ENCODE measurements at places on chromosomes 11 and 22. TPM values are rescaled to one million over a fixed set of nuclear protein-coding genes. Genes with fewer than 3 reads are reported as not detected.

Gene CCND1
- 365 TPM for total RNA-seq

Gene C22orf31
- total RNA-seq, result not detected

Gene FOLR3
- 0.64 TPM for total RNA-seq

Gene NRXN2
- 5.2 TPM for total RNA-seq

Gene SCUBE2
- 0.97 TPM for total RNA-seq

Gene KDM4E
- total RNA-seq, result not detected

DNA sequence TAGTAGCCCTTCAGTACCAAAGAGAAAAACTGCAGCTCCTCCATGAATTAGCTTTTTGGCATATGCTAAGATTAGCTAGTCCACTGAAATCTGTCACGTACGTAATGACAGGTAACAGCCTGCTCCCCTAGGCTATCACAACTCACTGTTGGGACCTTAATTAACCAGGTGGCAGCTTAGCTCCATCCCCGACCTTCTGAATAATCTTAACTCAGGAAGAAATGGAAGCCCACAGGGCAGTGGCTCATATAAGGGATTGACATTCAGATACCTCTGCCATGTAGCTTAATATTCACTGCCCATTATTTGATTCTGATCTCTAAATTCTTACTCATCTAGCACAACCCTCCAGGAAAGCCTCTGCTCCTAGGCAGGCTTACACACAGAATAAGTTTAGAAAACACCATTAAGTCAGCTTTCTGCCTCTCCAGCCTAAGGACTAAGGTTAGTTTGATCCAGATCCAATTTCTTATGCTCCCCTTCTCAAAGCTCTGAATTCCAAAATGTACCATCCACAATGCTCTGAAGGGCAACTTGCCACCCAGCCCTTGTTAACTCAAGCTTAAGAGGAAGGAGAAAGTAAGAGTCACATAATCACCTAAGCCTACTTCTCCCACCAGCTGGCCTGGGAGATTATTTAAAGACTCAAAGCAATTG, 5.0 kb downstream of the HSPA8 start:
- no peak for DNase-seq

DNA sequence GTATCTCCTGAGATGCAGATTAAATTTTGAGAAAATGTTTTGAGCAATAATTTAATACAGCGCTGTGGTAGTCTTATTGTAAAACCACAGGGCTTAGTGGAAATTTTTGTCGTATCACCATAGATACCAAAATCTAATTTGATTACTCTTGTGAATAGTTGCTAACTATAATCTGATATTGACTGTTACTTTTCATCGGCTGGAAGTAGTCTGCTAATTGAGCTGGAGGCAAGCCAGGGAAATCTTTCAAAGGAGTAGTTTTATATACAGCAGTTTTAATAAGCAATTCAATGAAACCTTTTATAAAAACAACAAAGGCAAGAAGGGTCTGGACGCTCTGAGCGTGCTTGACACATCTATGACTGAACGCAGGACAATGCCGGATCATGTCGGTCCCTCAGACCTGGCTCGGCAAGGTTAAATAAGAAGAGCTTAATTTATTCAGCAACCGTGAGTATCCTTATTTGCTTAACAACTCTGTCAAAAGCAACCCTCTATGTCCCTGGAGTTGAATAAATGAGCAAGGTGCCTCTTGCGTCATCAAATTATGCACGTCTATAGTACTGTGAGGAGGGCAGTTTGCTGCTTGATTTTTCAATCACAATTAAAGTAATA, 121.2 kb downstream of the NCAM1 start:
- no peak for DNase-seq

GRCh38 chr22:23895599-23896144, 1.5 kb downstream of the MIF start:
- DNase-seq, result no peak

DNA sequence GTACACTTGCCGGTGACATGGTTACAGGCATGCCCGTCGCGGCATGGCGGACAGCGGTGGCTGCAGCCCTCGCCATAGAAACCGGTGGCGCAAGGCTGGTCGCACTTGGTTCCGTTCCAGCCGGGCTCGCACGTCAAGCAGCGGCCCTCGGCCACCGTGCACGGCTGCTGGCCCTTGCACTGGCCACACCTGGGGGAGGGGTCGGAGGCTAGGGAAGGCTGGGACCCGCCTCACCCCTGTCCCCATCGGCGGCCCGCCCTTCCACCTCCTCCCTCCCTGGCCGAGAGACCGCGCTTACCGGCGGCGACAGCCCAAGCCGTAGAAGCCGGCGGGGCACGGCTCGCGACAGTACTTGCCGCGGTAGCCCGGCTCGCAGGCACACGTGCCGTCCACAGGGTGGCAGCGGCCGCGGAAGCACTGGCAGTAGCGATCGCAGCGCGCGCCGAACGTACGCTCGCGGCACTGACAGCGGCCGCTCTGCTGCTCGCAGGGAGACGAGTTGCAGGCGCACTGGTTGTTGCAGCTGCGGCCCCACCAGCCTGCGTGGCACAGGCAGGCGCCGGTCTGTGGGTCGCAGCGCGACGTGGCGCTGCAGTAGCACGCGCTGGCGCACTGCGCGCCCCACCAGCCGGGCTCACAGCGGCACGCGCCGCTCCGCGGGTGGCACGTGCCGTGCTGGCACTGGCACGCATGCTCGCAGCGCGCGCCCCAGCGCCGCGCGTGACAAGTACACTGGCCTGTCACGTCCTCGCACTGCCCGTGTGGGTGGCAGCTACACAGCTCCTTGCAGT, 6.7 kb downstream of the SCARF2 start:
- peak; percentile 25 for DNase-seq

GRCh38 chr11:23099256-23099655, 239.0 kb upstream of the CCDC179 start:
- no peak for DNase-seq

- DNase-seq, result no peak
These were observed 32.3 kb upstream of the TECTA start for GRCh38 chr11:121068787-121069186.

DNA sequence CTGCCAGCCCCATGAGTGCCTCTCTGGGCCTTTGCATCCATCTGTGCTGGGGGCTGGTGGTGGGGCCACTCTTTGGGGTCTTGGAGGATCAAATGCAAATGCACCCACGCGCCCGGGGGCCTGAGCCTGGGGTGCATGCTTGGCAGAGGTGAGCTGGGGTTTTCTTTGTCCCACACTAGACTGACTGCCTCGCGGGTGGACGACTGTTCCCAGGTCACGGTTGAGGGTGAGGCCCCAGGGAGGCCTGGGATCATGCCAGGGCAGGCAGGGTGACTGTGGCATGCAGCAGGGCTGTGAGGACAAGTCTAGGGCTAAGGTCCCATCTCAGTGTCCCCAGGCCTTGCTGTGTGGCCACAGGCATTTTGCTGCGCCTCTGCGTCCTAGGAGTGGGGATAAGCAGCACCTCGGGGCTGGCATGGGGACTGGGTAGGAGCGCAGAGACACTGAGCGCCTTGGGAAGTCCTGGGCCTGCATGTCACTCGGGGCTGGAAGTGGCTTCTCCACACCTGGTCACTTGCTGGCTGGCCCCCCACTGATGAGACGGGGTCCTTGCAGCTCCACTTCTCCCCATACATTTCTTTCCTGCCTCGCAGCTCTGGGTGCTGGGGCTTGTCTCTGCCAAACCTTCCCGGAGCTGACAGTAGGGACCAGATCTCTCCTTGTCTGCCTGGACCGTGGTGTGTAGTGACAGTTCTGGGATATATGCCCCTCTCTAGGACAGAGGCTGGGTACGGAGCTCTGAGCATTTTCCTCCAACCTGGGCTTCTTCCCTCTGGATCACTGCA, 133.1 kb downstream of the CTTN start:
- no peak for DNase-seq

GRCh38 chr11:66415423-66415822, 5.4 kb upstream of the NPAS4 start:
- no peak for DNase-seq

GRCh38 chr22:48320048-48320682, 1507.5 kb downstream of the BRD1 start:
- no peak for DNase-seq

- DNase-seq, result no peak
These were observed at the start of gene CECR2 for GRCh38 chr22:17369439-17370025. CECR2 (plus strand) TSS chr22:17369460; CDS start chr22:17369784, 324 bp downstream.

DNA sequence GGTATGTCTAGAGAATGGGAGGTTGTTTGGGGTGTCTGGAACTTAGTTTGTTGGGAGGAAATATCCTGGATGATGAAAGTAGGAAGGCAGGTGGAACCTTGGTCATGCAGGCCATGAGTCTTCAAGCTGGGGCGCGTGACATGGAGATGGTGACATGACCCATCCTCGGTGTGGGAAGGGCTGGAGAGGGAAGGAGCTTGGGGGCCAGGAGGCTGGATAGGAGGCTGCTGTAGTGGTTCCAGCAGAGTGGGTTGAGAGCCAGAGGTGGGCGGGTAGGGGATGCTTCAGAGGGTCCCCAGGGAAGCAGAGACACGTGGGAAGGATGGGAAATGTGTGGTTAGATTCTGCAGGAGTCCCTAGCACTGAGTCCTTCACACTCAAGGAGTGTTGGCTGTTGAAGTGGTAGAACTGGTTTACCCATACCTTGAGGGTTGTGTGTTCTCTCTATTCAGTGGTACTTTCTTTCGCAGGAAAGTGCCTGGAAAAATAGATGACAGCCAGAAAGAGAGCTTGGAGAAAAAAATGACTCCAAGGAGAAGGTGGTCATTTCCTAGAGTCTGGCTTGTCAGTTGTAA, 56.8 kb downstream of the LDLRAD3 start:
- DNase-seq, result no peak

GRCh38 chr11:77557553-77557952, 32.2 kb upstream of the AQP11 start:
- peak; percentile 16 for DNase-seq

GRCh38 chr11:63839508-63840355, 822 bp downstream of the MARK2 start:
- no peak for DNase-seq

DNA sequence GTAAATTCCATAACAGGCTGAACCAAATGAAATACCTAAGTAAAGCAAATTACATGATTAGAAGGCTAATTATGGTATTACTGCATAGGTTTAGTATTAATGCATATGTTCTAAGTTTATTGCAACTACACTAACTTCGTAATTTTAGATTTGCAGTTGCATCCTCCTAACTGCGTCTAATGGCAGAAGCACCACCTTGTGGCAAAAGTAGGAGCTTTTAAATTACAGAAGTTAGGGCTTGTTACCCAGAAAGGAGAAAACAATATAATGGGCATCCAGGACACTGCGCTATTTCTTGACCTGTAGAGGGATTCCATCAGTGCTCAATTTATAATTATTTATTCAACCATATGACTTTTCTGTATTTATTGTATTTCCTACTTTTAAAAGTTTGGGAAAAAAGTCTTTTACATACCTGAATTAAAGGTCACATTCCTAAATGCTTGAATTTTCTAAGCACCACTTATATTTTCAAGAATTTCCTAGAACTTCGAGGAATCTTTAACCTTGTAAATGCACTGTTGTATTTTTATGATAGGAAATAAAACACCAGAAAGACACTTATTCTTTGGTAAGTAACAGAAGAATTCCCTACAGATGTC, 16.3 kb upstream of the GPR83 start:
- DNase-seq, result peak; percentile 52

DNA sequence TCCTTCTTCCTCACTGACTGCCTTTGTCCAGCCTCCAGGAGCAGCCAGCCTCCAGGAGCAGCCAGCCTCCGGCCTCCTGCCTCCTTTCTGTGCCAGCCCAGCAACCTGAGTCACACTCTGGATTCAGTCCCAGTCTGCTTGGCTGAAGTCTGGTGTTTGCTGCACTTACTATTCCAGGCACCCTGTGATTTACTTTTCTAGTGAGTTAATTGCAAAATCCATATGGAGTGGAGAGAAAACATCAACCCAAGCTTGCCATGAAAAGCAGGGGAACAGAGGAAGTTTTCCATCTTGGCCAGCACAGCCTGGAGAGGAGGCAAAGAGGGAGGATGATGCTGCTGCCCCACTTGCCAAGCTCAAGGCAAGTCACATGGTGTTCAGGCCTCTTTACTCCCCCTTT, 400.5 kb downstream of the TENM4 start:
- no peak for DNase-seq

DNA sequence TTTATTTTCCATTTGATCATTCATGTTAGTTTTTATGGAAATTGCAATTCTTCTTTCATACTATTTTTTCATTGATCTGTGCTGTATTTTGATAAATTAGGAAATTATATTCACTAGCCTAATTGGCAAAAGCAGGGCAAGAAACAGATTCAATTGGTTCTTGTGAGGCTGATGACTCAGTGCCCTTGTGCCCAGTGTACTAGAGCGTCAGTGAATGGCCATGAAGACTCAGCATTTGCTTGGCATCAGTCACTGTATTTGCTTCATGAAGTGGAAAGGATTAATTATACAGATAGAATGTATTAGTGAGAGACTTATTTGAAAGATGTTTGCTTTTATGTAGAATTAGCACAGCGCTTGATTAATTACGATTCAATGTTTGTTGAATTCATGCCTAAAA, 31.8 kb downstream of the MRGPRX1 start:
- no peak for DNase-seq

- DNase-seq, result peak; percentile 27
These were observed 39.7 kb upstream of the TTLL12 start for GRCh38 chr22:43226377-43227238.

- no peak for DNase-seq
These were observed 263.2 kb downstream of the DCDC1 start for GRCh38 chr11:31106326-31106725.

- DNase-seq, result peak; percentile 17
These were observed 12.5 kb downstream of the CHID1 start for GRCh38 chr11:898143-898511.

DNA sequence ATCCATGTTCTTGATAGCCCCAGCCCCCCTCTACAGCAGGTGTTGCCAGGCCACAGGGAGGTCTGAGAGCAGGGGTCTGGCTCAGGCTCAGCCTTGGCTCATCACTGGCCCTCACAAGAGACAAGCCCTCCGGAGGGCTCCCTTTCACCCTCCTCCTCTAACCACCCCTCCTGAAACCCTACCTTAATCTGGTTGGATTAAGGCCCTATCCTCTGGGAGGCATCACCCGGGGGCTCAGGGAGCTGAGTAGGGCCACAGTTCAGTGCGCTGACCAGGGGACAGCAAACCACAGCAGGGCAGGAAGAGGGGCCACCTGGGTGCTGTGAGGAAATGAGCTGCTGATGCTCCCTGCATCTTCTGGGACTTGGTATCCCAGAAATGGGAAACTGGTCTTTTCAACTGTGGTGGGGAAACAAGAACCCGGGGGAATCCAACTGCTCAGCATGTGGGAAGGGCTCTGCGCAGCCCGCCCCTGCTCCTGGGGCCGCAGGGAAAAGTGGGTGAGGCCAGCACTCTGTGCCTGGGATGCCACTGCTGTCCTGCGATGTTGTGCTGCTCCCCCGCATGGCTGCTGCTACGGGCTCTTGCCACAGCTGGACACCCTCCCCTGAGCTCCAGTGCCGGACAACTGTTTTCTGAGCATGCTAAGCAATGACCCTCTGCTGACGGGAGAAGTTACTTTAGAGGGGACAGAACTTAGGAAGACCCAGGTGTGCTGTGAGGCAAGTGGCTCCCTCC, 17.5 kb downstream of the ADORA2A start:
- DNase-seq, result no peak

- no peak for DNase-seq
These were observed 96.0 kb downstream of the ETS1 start for GRCh38 chr11:128491195-128491936.

All from fibroblast of villous mesenchyme (primary cell).